ENCODE measurements at places on chromosomes 5 and 9. TPM values are rescaled to one million over a fixed set of nuclear protein-coding genes. Genes with fewer than 3 reads are reported as not detected.

The AGXT2 gene
- total RNA-seq = not detected

The AQP7 gene
- not detected for total RNA-seq

The ZNF883 gene
- 0.84 TPM for total RNA-seq

The LRRC8A gene
- total RNA-seq = 40.1 TPM

The TBCA gene
- 72.2 TPM for total RNA-seq

The SLC1A1 gene
- not detected for total RNA-seq

The BHMT gene
- not detected for total RNA-seq

The ERBIN gene
- 87.1 TPM for total RNA-seq

The IL17B gene
- total RNA-seq = not detected

The ACTBL2 gene
- total RNA-seq = not detected

The RORB gene
- total RNA-seq = not detected

The RNF183 gene
- total RNA-seq = not detected

The F2RL2 gene
- not detected for total RNA-seq

The TLR4 gene
- 0.17 TPM for total RNA-seq
